Natural killer cell (primary cell): ENCODE measurements at places on chromosomes 13 and 19. TPM values are rescaled to one million over a fixed set of nuclear protein-coding genes. Genes with fewer than 3 reads are reported as not detected.
A peak's percentile ranks its signal among the peaks of the same experiment; 100 is the strongest.

Gene ATXN8OS
- not detected for total RNA-seq

Gene ZNF175
- total RNA-seq, result 3.4 TPM

DNA sequence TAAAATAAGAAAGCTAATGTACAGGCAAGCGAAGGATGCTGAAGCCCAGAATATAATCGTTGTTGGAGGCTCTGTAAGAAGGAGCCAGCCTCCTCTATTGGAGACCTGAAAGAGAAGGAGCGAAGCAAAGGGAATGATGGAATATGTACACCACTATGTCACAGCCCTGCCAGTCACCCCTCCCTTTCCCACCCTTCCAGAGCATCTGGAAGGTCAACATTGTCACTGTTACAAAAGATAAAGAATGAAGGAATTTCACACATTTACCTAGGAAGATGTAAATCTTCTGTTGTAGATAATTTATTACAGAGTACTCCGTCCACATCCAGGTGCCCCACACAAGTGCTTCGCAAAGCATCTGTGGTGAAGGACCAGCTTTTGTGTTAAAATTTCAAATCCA lies 39.7 kb upstream of the SACS start:
- no peaks in the 10 kb centered on the region for H3K36me3 ChIP-seq
- no peak overlapping the region for H3K4me3 ChIP-seq
- no peaks in the 10 kb centered on the region for H3K4me1 ChIP-seq
- H3K27ac ChIP-seq, result no peak overlapping the region

GRCh38 chr19:18659281-18660050 lies 22.6 kb downstream of the KLHL26 start:
- no peaks in the 10 kb centered on the region for H3K27me3 ChIP-seq
- no peak for DNase-seq
- peaks cover 3% of the 10 kb centered on the region for H3K36me3 ChIP-seq
- H3K4me3 ChIP-seq, result no peak overlapping the region
- H3K27ac ChIP-seq, result no peak overlapping the region
- peaks cover 15% of the 10 kb centered on the region for H3K4me1 ChIP-seq

GRCh38 chr13:25864116-25864515 lies 187.7 kb downstream of the SHISA2 start:
- no peak overlapping the region for H3K27ac ChIP-seq
- no peak overlapping the region for H3K4me3 ChIP-seq
- H3K27me3 ChIP-seq, result no peaks in the 10 kb centered on the region

- H3K27ac ChIP-seq, result no peak overlapping the region
- H3K36me3 ChIP-seq, result no peaks in the 10 kb centered on the region
- no peaks in the 10 kb centered on the region for H3K27me3 ChIP-seq
- no peaks in the 10 kb centered on the region for H3K4me1 ChIP-seq
These were observed 36.5 kb upstream of the HMGB1 start for GRCh38 chr13:30502237-30502636.

DNA sequence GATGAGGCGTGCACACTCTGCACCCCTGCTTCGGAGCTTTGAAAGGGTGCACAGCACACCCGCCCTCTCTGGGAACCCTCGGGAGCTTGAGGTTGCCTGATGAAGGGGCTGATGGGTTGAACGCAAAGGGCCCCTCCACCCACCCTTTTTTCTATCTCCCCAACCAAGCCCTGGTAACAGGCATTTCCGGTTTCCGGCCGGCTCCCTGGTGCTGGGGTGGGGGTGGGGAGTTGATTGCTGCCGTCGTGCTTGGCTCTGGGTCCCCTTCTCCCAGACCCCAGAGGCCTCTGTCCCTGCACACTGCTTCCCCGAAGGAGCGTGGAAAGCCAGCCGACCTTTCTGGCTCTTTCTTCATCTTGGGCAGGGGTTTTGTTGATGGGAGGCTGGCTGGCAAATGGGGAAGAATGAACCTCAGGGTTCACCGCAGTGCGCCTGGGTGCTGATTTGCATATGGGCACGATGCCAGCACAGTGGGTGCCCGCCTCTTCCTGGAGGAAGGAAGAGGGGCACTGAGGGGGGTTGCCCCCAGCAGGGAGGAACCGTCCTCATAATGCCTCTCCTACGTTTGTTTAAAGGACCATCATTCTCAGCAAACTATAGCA lies 29.1 kb downstream of the VAV1 start:
- peak overlapping the region; percentile 43 for H3K4me3 ChIP-seq
- peaks cover 54% of the 10 kb centered on the region for H3K4me1 ChIP-seq
- no peaks in the 10 kb centered on the region for H3K36me3 ChIP-seq
- DNase-seq, result peak; percentile 94
- no peaks in the 10 kb centered on the region for H3K27me3 ChIP-seq
- H3K27ac ChIP-seq, result peak overlapping the region; percentile 84

- H3K4me3 ChIP-seq, result no peak overlapping the region
- H3K4me1 ChIP-seq, result peaks cover 45% of the 10 kb centered on the region
- peak; percentile 40 for DNase-seq
These were observed 4.9 kb downstream of the REX1BD start for GRCh38 chr19:18593367-18594095.
